ENCODE measurements at places on chromosomes 16 and 17.
A peak's percentile ranks its signal among the peaks of the same experiment; 100 is the strongest.

DNA sequence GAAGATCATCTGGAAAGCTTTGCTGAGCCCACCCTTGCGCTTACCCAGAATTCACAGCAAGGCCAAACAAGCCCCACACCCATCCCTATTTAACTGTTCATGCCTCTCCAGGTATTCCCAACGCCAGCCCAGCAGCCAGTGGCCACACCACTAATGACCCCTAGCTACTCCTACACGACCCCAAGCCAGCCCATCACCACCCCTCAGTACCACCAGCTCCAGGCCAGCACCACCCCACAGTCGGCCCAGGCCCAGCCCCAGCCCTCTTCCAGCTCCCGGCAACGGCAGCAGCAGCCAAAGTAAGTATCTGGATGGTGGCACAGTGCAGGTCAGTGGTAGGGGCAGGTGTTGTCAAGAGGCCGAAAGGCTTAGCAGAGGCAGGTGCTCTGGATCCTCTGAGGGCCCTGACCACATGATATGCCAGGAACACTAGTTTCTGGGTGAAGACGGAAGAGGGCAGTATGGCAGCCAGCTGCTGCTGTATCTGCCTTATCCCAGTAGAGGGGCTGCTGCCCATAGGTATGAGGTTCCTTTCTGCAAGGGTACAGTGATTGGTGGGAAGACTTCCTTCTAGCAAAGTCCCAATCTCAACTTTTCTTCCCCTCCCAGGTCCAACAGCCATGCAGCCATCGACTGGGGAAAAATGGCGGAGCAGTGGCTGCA lies 10.7 kb downstream of the PROCA1 start:
- no peak for DNase-seq

DNA sequence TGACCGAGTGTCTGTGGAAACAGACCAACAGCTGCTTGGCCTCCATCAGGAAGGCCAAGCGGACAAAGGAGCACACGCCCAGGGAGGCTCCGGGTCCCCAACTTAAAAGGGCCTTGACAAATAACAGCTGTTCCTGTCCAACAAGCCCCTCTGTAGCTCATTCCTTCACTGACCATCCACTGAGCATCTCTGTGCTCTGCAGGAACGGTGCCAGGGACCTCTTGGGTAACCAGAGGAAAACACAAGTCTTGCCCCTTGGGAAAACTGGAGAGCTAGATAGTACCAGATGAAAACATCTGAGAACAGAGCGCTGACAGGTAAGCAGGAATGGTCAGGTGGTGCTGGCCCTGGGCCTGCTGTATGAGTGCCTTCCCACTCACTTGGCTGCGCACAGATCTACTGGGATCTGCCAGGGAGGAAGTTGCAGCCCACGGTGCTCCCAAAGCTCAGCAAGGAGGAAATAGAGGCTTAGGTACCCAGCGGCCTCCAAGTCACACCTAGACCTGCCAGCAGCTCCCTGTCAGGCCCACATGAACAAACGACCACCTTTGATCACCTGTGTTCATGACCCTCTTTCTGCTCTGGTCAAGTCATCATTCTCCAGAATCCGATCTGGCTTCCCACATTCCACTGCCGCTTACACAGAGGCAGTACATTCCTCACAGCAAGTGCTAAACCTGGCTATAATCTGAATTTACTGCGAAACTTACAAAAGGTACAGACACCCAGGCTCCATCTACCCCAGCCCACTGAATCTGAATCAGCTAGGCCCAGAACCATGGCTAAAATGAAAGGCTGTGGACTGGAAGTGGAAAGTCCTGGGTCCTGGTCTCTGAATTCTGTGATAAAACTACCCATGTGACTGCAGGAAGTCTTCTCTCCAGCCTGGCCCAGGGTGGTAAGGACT lies 12.5 kb downstream of the DCAKD start:
- peak; percentile 46 for DNase-seq

DNA sequence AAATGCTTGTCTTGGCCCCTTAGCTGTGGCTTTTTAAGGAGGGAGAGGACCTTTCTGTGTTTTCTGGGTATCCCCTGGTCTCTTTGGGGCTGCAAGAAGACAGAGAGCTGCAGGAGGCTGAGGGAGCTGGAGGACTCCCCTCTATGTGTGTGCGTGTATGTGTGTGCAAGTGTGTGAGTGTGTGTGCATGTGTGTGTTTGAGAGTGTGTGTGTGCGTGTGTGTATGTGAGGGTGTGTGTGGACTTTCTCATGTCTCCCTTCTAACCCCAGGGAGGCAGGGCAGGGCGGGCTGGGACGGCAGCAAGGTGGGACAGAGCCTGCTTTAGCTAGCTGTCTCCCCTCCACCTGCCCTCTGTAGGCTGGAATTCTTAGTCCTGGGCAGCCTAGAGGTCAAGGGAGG lies 1.9 kb downstream of the PRSS54 start:
- DNase-seq: no peak

- DNase-seq: no peak
Observed at GRCh38 chr17:924711-925475, 54.7 kb downstream of the NXN start.

DNA sequence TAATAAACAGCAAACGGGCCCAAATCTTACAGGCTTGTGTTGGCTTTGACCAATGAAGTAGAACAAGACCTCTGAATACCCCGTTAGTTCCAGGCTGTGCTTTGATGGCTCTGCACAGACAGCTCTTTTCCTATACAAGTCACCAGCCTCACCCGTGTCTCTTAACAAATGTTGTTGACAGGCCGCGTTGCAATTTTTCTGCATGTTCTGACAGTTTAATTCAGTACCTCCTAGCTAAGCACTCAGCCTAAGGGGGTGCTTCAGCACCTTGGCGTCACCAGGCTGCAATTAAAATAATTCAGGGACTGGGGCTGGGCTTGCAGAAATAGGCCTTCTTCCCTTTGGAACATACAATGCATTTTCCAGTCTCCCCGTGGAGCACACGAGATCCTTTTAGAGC lies 500.1 kb downstream of the MAF start:
- no peak for DNase-seq

DNA sequence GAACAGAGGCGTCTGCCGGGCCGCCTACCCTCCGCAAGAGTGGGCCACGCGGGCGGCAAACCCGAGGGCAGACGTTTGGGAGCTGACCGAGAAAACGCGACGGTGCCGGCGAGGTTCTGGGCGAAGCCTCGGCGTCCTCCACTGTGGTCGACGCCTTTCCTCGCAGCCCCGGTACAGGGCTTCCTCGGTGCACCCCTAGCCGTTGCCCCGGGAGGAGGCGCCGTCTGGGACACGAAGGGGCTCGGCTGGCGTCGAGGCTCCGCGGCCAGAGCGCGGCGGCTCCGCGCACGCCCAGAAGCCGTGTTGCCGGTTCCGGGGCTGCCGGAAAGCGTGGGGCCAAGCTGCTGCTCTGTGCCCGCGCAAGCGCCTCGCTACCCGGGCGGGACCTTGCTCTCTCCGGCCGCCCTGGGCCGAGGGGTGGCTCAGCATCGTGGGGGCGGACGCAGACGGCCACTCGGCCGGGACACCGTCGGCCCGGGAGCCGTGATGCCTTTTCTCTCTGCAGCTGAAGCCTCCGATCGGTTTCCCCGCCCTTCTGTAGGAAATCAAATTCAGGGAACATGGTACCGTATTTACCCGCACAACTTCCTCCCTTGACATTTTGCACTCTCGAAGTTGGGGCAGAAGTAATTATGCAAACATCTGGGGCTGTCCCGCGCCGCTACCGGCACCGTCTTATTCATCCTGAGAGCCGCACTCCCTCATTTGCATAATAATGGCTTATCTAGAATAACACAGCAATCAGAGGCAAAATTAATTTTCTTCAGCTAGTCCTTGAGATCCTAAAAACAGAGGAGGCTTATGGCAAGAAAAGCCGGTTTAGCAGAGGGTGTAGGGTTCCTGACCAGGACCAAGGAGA lies 7.3 kb upstream of the CBX8 start:
- DNase-seq: peak; percentile 29

DNA sequence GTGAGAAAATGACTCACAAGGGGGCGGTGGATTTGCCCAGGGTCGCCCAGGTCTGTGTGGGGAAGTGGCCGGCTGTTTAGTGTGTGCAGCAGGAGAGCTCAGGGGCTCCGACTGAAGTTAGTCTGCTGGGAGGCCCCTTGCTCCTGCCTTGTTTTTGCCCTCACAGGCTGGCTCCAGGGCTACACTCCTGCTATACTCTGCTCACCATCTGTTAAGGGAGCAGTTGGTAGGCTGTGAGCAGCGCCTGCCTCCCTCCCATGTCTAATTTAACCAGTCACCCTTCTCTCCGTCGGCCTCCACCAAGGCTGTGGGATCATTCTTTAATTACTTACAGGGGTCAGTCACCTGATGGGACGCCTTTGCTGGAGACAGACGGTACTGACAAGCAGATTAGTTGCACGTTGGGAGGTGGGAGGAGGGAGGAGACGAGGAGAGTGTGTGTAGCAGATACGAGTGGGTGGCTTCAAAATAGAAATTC lies 35.5 kb downstream of the KSR1 start:
- no peak for DNase-seq

- DNase-seq: no peak
Observed at GRCh38 chr17:43978078-43978477, 24.3 kb upstream of the PYY start.

GRCh38 chr16:69329369-69330285 lies 761 bp downstream of the PDF start:
- no peak for DNase-seq

DNA sequence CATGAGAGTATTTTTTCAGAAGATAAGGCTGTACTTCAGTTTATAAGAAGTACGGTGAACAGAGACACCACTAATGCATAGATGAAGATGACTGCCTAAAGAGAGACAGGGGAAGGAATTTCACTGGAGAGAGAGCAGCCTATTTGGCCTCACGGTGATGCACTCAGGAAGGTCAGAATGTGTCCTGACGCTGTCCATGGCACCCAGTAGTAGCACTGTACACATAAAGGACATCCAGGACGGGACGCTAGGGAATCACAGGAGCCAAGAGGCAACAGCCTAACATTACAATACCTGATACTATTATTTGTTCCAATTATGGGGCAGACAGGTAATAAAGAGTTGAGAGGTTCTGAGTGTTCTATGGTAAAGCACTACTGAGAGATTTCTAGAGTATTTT lies 24.9 kb upstream of the LRRC37A start:
- DNase-seq: no peak

DNA sequence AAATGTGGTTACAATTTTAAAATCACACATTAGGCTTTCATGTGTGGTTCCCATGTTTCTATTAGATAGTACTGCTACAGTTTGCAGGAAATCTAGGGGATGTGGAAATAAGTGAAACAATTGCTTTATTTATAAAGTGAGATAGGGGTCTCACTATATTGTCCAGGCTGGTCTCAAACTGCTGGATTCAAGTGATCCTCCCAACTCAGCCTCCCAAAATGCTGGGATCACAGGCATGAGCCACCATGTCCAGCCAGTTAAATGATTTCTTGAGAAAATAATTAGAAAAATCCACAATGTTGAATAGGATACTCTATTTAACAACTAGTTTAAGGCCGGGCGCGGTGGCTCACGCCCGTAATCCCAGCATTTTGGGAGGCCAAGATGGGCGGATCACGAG lies 42.0 kb downstream of the UBE2G1 start:
- DNase-seq: no peak

DNA sequence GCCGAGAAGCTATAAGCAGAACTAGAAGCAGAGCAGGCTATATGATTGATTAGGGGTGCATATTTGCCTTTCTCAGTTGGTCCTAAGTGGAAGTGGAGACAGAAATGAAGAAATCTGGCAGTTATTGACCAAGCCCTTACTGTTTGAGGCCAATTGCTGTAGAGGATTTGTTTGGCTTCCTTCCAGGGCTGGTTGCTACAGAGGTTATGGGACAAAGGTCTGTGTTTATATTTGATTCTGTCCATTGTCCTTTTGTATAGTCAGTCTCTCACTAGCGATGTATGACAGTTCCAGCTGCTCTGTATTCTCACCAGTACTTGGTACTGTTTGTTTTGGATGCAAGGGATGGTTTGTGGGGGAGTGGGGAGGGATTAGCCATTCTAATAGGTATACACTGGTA lies 7.3 kb upstream of the ALOX15 start:
- DNase-seq: no peak

DNA sequence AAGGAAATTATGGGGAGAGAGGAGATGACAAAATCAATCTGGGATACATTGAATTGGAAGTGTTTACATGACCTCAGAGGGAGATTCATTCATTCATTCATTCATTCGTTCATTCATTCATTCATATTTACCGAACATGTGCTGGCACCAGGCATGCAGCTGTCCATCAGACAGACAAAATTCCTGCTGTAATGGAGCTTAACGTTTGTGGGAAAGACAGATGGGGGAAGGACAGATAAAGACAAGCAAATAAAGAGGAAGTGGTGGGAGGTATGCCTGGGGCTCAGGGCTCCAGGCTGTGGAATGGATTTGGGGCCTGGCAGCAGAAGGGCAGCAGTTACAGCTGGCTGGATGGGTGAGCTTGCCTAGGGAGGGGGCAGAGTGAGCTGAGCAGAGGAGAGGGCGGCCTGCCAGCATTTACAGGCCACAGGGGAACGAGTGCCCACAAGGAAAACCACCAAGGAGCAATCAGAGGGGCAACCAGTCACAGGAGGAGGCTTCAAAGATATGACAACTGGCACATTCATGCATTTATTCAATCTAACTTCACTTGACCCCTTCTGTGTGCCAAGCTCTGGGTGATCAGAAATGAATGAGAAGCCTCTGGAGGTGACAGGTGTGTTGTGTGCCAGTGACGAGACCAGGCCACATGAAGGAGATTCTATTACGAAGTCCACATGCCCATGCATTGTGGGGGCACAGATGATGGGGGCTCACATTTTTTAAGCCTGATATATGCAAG lies 48.5 kb downstream of the ARHGAP27 start:
- DNase-seq: no peak

DNA sequence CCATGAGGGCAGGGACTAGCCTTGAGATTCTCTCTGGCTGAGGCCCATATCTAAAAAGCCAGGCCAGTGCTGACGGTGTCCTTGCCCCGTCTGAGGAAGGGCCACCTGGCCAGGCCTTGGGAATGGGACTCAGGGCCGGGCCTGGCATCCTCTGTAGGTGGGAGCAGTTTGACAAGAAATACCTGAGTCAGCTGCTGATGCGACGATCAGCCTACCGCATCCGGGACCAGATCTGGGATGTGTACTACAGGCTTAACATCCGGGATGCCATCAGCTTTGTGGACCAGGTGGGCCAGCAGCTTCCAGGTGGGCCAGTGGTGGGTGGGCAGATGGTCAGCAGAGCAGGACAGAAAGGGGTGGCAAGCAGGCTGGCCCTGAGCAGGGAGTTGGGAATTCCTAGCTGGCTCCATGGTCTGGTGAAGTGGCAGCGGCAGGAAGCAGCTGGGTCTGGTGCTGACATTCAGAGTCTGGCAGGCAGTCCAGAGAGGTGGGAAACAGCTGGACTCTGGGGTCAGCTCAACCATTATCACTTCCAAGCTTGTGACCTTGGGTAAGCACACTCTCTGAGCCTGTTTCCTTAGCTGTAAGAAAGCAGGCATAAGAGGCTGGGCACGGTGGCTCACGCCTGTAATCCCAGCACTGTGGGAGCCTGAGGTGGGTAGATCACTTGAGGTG lies 9.5 kb downstream of the SLC9A5 start:
- no peak for DNase-seq

DNA sequence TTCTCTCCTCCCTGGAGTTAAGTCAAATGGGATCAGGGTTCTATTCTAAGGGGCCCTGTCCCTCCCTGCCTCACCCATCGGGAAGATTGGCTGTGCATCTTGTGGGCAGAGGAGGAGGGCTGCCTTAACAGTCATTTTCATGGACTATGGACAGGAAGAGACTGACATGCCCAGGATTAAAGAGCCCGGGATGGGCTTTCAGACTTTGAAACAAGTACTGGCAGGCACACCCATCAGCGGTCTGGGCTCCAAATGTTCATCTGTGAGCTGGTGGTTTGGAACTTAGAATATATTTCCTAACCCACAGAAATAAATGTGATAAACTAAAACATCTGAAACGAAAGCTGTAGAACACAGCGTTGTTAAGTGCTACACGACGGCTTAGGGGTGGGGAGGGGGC lies 6.5 kb downstream of the SLC6A4 start:
- peak; percentile 25 for DNase-seq

- peak; percentile 71 for DNase-seq
Observed at GRCh38 chr17:58710948-58711552, 18.6 kb downstream of the RAD51C start.

Measured in fibroblast of mammary gland (primary cell).